CD4-positive, alpha-beta T cell treated with Interleukin-15 for 4 hours (primary cell): ENCODE measurements at places on chromosomes 5 and 9.

GRCh38 chr5:147995846-147996245 lies 67.9 kb upstream of the SPINK5 start:
- no peak for DNase-seq

GRCh38 chr5:9430306-9430705 lies 115.6 kb downstream of the SEMA5A start:
- DNase-seq, result no peak

GRCh38 chr5:6713274-6714225 lies at the start of gene TENT4A:
TENT4A (plus strand) TSS chr5:6713432; CDS start chr5:6713984, 552 bp downstream.
- peak; percentile 8 for DNase-seq

GRCh38 chr9:79632705-79633104 lies 60.9 kb downstream of the TLE4 start:
- DNase-seq, result no peak

- no peak for DNase-seq
Observed at GRCh38 chr9:135588886-135589595, 27.5 kb downstream of the PAEP start.

- peak; percentile 81 for DNase-seq
Observed at GRCh38 chr9:35658137-35658967, at the start of gene CCDC107. CCDC107 (plus strand) TSS chr9:35658292; CDS start chr9:35658380, 88 bp downstream.

GRCh38 chr5:152942633-152943336 lies 537.7 kb upstream of the NMUR2 start:
- DNase-seq, result no peak

GRCh38 chr5:5658226-5658625 lies 235.7 kb downstream of the ICE1 start:
- no peak for DNase-seq

DNA sequence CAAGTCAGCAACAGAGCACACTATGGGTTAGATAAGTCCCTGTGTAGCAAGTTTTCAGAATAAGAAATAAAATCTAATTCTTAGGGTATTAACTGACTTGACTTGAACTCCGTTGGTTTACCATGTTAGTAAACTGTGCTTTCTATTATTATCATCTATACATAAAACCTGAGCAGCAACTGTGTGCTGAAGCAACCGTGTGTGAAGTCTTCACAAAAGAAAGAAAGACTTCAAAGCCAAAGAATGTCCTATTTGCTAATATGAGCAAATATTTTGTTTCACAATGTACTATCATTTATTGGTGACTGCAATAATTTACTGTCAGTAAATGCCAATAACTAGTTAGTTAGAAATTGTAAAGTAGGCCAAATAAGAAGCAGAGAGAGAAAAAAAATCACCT lies 32.7 kb downstream of the ERAP1 start:
- no peak for DNase-seq

- no peak for DNase-seq
Observed at GRCh38 chr9:1216532-1216931, 166.4 kb downstream of the DMRT2 start.

GRCh38 chr5:112784726-112785125 lies 47.0 kb downstream of the APC start:
- no peak for DNase-seq

DNA sequence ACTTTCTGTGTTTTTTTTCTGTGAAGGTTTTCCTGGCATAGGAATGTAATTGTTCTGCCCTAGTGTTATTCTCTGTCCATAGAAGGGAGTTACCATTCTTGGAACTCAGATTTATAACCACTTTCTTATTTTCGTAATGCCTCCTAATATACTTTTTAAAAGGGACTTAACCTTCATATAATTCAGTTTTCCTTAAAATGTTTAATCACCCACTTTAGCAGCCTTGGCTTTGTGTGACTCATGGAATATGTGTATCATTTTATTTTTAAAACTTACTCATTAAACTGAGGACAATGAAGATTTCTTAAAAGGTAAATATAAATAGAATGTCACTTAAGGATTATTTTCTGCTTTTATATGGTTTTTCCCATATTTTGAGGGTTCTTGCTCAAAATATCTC lies 50.0 kb downstream of the RAI14 start:
- no peak for DNase-seq

DNA sequence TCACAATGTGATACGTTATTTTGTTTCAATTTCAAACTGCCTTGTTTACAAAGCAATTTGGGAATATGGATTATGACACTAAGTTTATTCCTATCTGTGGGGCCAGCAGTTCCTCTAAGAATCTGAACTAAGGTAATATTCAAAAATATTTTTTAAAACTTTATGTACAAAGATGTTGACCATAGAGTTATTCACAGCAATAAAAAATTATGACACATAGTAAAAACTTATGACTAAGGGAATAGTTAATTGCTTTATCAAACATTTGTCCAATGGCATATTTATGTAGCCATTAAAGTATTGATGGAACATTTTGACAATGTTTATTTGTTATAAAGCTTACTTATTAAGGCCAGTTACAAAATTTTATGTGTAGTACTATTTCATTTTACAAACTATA lies 73.4 kb upstream of the FREM1 start:
- no peak for DNase-seq

- DNase-seq, result no peak
Observed at GRCh38 chr9:137809040-137809576, 68.5 kb upstream of the CACNA1B start.

DNA sequence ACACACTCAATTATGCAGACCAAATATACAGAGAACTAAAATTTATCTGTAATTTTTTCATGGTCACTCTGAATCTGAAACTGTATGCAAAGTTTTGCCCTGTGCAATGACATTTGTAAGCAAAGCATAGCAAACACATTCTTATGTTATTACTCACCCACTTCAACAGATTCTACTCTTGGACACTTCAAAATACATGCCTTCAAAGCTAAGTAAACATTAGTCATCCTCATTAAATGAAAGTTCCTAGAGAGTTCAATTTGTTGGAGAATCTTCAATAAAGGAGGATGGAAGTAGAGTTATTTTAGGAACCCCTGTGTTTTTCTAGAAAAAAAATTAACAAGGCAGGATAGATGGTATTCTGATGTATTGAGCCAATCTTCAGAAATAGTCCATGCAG lies 639.7 kb upstream of the C9orf72 start:
- DNase-seq, result no peak

DNA sequence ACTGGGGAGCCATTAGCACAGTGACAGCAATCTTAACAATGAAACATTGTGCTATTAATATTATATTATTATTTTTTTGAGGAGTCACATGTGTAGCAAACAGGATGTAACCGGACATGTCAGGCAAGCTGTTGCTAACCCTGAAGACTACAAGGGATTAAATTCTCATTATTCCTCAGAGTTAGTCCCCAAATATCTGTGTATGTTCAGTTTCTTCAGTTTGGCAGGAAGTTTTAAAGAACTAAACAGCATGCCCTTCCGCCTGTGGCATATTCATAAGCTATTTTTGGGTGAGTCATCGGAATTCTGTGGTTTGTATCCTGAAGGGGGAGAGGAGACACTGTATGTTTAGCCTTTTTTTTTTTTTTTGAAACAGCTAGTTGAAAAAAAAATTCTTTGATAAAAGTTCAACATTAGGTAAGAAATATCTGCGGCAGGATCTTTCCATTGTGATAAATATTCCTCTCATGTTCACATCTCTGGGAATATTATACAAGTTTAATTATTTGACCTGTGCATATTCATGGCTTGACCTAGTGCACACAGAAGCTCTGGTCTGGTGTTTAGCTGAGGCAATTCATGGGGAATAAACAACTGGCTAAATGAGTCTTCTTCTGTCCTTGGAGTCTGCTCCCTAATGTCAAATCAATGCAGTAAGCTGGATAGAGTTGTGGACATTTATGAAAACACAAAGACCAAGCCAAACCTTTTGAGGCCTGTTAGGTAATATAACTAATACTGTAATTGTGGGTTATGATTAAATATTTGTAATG lies 202.7 kb upstream of the CDKN2B start:
- no peak for DNase-seq

DNA sequence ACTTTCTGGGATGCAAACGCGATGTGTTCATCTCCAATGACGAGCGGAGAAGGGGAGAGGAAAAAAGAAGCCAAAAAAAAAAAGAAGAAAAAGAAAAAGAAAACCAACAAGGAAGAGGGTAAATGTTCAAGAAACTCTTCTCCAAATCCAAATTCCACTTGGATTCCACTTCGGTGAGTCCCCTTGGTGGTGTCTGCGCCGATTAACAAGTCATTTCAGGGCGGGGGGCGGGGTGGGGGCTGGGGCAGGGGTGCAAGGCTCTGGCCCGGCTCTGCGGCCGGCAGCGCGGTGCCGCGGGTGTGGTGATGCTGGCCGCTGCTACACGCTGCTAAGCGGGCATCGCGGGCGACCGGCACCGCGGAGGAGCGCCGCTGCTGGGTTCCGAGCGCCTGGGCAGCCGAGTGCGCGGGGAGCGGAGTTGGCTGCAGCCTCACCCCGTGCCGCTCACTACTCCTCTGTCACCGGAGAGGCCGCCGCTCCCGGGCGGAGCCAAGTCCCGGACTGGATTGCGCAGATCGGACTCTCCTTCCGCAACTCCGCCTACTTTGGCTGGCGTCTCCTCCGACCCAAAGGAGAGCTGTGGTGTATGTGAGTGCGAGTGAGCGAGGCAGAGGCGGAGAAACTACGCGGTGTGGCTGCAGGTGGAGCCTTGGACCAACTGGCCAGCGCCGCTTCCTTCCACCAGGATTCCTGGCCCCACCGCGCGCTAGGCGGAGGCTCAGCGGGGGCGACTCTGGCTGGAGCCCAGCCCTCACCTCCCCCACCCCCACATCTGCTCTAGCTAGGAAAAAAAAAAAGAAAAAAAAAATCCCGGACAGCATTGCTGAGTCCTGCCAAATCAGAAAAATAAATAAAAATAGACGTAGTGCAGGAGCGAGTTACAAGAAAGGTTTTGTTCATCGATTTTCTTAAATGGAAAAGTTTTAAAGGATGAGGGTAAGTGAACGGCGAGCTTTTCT lies at the start of gene SEMA6A:
SEMA6A (minus strand) TSS at position 457 of the 959 bp plus-strand sequence. CDS start 69,879 bp downstream, outside the sequence.
- DNase-seq, result peak; percentile 6

- DNase-seq, result no peak
Observed at GRCh38 chr9:81619353-81620001, 69.9 kb downstream of the TLE1 start.

DNA sequence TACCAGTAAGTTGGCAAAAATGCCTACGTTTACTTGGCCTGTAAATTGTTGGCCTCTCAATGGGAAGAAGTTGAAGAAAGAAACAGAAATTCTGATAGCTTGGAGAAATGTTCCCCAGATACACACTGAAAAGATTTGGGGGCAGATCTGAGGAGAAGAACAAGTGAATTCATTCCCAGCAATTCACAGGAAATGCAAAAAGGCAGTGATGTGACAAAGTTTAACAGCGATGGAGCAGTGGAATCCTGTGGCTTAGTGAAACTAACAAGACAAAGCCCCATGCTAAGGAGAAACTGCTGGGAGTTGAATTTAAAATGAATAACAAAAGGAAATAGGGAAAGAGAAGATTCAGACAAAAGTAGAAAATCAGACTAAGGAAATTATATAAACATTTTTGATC lies 213.2 kb upstream of the EDIL3 start:
- DNase-seq, result no peak

DNA sequence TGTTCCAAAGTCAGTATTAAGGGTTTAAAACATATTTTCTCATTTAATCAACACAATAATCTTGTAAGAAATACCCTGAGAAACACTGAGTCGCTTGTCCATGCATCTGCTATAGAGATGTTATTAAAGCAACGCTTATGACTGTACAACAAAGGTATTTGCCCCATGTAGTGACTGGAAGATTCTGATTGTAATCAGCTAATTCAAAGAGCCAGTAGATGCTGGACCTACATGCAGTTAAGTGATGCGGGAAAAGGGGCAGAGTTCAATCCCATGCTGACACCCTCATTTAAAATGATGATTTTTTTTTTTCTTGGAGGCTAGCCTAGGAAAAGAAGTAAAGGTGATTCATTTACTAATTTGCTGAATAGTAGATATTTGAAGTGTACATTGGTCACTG lies 149.3 kb upstream of the MTAP start:
- no peak for DNase-seq

GRCh38 chr9:87500491-87501270 lies 3.0 kb downstream of the DAPK1 start:
- DNase-seq, result no peak

DNA sequence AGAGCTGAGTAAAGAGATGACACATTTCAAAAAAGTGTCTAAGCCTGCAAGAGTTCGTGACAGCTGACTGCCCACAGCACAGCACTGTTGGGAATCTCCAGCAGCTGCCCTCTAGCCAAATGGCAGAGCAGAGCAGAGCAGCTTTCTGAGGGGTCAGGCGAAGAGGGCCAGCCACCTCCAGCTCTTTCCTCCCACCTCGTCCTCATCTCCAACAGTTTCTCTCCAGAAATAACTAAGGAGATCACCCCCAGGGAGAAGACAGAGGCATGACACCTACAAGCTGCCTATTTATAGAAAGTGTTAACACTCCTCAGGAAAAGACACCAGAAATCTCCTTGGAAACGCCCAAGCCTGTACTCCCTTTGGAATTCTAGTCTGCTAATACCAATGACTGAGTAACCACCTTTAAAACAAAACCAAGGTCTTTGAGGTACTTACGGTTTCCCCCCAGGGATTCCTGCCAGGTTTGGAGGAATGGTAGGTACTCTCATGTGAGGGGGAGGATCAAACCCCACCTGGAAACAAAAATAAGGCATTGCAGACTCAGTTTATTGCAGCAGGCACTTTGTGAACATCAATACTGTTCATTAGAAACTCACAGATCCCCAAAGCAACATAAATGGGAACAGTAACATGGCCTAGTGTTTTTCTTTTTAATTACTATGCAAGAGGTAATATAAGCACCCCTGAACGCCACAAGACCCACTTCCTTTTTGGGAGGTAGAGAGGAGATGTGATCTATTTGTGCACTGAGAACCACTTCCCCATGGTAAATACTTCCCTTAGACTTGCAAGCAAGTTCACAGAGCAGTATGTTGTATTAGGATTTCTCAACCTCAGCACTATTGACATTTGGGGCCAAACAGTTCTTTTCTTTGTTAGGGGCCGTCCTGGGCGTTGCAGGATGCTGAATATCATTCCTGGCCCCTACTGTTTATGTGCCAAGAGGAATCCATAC lies 79.3 kb downstream of the TLE1 start:
- no peak for DNase-seq

GRCh38 chr9:35489313-35490154 lies at the start of gene RUSC2:
RUSC2 (plus strand) TSS chr9:35490111; CDS start chr9:35546522, 56,411 bp downstream.
- peak; percentile 18 for DNase-seq

DNA sequence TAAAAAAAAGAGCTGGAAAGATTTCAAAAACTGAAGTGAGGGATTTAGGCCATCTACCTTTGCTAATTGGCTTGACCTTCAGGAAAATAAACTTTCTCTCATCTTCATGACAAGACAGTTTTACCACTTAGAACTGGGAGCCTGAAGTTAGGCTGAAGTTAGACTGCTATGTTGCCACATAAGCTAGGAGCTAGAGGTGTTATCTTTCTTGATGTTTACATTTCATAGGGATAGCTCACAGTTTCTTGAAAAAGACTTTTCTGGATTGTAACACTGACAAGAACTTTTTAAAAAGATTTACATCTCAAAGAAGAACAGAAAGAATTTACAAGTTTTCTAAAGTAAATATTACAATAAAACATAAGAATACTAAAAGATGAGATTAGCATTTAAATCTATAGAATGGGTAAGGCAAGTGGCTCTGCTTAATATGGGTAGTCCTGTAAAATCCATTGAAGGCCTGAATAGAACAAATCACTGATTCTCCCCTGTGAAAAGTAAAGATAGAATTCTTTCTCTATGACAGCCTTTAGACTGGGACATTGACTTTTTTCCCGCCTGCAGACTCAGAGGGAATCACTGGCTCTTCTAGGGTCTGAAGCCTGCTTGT lies 1665.4 kb upstream of the CDH9 start:
- no peak for DNase-seq
